Brain (organoid and tissue), 16 donors: ENCODE measurements at places on chromosomes 5 and 9.

- no peak for DNase-seq
Measured at GRCh38 chr9:95605101-95605500, 88.3 kb upstream of the PTCH1 start.

DNA sequence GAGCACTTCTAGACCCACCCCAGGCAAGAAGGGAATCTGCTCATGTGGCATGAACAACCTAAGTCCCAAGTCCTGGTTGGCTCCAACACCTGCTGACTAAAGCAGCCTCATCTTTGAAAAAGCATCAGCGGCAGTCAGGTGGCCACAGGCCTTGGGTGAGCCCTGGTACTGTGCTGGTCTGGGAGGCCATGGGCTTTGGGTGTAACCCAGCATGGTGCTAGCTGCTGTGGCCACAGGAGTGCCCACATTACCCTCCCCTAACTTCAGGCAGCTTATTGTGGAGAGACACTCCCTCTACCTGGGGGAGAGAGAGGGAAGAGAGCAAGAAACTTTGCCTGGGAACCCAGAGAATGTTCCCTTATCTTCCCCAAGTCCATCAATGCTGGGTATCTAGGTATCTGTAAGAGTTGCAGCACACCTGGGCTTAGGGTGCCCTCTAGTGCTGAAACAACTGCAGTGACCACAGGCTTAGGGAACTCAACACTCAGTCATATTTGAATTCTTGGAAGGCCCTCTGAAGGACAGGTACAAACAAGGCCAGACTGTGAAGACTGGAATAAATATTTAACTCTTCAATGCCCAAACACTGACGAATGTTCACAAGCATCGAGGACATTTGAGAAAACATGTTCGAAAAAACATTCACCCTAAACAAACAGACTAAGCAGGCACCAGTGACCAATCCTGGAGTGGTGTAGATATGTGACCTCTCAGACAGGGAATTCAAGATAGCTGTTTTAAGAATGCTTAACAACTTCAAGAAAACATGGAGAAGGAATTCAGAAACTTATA, 69.9 kb upstream of the OR2K2 start:
- DNase-seq: no peak

- DNase-seq: no peak
Measured at GRCh38 chr9:98784831-98785806, 11.2 kb downstream of the ANKS6 start.

DNA sequence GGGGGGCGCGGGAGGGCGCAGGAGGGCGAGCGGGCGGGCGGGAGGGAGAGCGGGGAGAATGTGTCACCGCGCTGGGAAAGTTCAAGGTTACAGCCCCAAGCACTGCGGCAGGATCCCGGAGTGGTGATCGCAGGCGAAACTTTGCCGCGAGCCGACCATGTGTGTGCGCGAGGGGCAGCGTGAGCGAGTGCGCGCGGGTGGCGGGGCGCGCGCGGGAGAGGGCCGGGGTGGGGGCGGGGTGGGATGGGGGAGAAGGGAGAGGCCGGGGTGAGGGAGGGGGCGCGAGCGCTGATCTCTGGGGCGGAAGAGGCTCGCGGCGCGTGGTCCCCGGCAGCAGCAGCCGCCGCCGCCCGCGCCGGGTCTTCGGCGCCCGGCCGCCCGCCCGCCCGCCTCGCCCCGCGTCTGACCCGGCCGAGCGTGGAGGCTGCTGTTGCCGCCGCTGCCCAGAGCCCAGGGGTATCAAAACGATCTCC, at the start of gene NFIB:
Gene NFIB, minus strand, starts transcription at position 191 of the 473 bp plus-strand sequence. CDS start 630 bp downstream, outside the sequence.
- peak; percentile 68 for DNase-seq

- DNase-seq: no peak
Measured at GRCh38 chr9:134317790-134318414, 8.4 kb upstream of the RXRA start.

GRCh38 chr5:142680605-142681259, 5.2 kb downstream of the FGF1 start:
- DNase-seq: no peak

GRCh38 chr5:2806176-2806575, 54.7 kb upstream of the IRX2 start:
- DNase-seq: no peak

DNA sequence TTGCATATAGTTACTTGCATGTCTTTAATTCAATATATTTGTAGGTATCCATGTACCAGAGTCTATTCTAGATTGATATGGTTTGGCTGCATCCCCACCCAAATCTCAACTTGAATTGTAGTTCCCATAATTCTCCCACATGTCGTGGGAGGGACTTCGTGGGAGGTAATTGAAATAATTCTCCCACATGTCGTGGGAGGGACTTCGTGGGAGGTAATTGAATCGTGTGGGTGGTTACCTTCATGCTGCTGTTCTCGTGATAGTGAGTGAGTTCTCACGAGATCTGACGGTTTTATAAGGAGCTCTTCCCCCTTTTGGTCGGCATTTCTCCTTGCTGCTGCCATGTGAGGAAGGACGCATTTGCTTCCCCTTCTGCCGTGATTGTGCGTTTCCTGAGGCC, 16.5 kb downstream of the FBXL7 start:
- DNase-seq: no peak

GRCh38 chr5:67725604-67726003, 490.0 kb upstream of the PIK3R1 start:
- DNase-seq: no peak

GRCh38 chr5:1262381-1262780, 32.5 kb downstream of the TERT start:
- DNase-seq: no peak

- DNase-seq: peak; percentile 79
Measured at GRCh38 chr5:147454996-147455677, 54.7 kb downstream of the DPYSL3 start.

- no peak for DNase-seq
Measured at GRCh38 chr9:73152543-73152844, 829 bp downstream of the ANXA1 start.

DNA sequence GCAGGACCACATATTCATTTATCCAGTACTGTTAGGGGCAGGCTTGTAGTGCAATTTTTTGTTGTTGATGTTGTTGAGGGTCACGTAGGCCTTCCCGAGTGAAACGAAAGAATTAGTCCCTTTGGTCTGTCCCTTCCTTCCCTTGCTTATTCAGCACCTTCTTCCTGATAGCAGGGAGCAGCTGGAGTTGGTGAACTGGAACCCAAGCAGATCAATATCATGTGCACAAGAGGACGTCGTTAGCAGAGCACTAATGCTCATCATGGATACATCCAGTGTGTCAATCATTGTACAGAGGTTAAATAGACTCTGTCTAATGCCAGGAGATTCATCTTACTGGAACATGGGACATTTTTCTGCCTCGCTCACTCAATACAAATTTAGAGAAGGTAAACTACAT, 33.0 kb upstream of the MAP1B start:
- DNase-seq: no peak

GRCh38 chr5:53262348-53262970, 152.9 kb upstream of the MOCS2 start:
- no peak for DNase-seq

DNA sequence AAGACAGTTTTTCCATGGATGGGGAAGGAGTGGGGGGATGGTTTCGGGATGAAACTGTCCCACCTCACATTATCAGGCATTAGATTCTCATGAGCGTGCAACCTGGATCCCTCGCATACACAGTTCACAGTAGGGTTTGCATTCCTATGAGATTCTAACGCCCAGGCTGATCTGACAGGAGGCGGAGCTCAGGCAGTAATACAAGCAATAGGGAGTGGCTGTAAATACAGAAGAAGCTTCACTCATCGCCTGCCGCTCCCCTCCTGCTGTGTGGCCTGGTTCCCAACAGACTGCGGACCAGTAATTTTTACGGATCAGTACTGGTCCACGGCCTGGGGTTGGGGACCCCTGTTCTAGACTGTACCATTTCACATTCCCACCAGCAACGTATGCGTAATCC, 68.3 kb upstream of the OTULINL start:
- no peak for DNase-seq

DNA sequence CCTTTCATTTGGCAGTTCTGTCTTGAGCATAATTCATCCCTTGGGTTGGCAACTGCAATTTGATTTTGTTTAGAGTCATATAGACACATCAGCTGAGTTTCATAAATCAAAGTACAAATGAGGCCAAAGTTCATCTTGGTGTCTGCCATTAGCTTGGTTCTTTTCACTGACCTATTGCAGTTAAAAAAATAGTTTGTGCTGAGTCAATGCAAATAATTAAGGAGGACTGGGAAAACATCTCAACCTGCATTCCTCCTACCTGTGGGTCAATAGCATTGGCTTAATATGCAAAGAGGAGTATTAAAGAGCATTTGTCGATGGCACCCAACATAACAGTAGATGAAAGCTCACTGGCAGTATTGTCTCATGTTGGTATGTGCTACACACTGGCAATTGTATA, 1.6 kb downstream of the PKD2L2 start:
- DNase-seq: no peak

- peak; percentile 57 for DNase-seq
Measured at GRCh38 chr5:126656401-126657007, 55.8 kb downstream of the PHAX start.

DNA sequence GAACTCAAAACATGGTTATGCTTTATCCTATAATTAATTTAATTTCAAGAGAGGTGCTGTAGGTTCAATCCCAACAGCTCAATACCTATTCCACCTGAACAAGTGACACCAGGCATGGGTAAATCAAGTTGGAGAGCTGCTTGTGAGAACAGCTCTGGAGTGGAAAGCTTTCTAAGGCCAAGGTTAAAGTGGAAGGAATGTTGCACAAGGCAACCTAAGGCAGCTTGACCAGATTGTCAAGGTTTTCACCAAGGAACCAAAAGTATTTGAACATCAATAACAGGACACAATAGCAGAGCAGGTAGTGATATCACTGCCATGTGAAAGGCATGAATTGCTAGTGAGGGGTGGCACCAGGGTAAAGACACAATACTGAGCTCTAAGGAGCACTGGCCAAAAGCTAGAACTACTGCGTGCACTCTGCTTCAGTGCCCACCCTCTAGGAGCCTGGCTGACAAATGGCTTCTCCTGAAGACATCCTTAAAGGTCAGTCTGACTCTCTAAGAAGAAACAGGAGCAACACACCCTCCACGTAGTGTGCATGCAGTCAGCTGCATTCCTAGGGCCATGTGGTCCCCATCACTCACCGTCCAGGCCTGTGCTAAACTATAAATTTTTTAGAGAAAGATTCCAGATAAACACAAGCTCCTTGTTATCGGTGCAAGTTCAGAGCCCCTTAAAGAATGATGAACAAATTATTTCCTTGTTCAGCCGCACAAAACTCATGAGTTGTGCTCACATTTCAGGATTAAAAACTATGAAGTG, 677.7 kb upstream of the KLF4 start:
- no peak for DNase-seq

DNA sequence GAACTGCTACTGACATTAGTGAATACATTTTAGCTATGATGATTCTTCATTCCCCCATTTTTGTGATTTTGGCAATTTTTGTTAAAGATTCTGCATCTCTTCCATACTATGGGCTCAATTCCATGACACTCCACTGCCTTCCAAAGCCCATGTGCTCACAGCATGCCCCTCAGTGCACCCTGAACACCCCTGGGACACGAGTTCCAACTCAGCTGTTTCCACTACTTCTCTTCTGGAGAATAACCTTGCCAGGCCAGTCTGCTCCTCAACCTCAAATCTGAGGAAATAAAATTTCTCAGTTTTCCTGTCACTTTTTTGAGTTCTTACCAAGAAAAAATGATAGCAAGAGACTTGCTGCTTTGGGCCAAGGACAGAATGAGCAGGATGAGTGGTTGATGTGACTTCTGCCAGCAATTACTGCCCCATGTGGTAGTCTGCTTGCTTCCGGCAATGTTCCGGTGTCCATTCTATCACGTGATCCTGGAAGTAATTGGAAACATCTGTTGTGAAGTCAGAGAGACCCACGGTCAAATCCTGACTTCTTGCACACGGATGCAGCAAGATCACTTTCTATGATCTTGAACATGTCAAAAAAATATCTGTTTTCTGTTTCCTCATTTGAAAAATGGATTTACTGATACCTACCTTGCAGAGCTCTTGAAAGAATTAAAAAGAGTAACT, 58.3 kb downstream of the EGFLAM start:
- peak; percentile 2 for DNase-seq

- DNase-seq: no peak
Measured at GRCh38 chr5:116380621-116381020, 194.0 kb downstream of the SEMA6A start.

DNA sequence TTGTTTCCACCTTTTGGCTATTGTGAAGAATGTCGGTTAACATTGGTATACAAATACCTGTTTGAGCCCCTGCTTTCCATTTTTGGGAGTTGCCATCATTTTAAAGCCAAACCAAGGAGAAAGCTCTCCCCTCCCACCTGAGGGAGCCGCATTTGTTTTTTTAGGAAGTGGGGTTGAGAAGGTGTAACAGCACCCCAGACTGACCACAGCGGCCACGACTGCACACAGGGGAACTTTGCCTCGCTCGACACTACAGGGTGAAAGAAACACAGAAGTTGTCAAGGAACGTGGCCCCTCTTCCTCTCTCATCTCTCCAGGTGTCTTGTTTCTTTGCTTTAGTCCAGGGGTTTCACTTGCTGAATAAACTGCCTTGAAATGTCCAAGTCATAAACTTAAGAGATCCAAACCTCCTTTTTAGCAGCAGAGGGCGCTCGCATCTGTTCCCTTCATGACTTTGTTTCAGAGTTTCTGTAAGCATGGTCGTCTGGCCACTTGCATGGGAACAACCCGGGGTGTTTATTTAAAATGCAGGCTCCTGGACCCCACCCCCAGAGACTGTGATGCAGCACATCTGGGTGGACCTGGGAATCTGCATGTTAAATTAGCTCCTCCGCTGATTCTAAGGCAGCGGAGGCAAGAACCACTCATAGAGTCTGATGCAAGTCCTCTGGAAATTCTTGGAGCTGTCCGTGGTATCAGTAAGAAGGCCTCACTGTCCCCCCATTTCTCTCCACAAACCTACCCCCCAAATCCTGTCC, 2.1 kb upstream of the TTLL11 start:
- DNase-seq: peak; percentile 85

- DNase-seq: no peak
Measured at GRCh38 chr5:139960723-139961383, 82.2 kb downstream of the NRG2 start.

- no peak for DNase-seq
Measured at GRCh38 chr5:1151316-1151715, 39.5 kb upstream of the SLC12A7 start.

DNA sequence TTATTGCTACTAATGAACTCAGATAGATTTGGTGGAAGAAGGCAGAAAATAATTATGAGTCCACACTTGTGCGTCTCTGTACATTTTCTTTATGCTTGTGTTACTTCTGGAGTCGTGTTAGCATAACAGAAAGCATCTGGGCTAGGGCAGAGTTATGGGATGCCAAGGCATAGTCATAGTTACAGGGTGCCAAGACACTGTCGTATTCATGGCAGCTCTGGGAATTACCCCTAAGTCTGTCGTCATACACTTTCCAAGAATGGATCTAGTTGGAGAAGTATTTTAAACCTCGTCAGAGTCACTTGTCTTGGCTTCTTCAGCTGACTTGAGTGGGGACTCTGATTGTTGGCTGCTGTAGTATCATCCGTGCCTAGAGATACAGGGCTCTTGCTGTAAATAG, 27.7 kb downstream of the CAMK4 start:
- no peak for DNase-seq
